Activated CD8-positive, alpha-beta T cell treated with anti-CD3 and anti-CD28 coated beads, Interleukin-2, amount 10 ng/mL, durations not matched to agents 7 days and 5 days (primary cell): ENCODE measurements at places on chromosomes 4 and X.

- DNase-seq, result no peak
Observed at GRCh38 chr4:113684534-113685091, 76.9 kb downstream of the CAMK2D start.

- DNase-seq, result no peak
Observed at GRCh38 chr4:62881210-62881609, 1528.0 kb downstream of the TECRL start.

DNA sequence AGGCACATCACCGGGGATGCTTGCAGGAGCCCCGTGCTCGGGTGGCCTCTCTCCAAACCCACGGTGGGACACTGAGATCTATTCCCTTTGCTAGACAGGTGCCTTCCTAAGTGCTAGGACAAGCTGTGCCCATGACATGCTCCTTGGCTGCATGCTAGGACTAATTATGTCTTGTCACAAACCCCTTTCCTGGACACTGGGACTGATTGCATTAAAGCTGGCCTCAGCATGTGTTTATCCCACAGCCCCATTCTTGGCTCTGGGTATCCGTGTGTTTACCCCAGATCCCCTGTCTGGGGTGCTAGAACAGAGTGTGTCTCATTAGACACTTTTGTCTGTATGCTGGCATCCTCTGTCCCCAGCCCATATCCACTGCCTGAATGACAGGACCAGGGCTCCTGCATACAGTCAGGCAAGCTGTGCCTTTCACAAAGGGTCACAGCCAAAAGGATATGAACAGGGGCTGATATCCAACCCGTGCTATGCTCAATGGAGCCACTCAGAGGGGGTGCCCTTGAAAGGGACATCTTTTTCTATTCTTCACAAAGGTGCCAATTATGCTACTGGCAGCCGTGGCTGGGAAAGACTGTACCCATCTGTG lies 9.2 kb upstream of the IQSEC2 start:
- no peak for DNase-seq

DNA sequence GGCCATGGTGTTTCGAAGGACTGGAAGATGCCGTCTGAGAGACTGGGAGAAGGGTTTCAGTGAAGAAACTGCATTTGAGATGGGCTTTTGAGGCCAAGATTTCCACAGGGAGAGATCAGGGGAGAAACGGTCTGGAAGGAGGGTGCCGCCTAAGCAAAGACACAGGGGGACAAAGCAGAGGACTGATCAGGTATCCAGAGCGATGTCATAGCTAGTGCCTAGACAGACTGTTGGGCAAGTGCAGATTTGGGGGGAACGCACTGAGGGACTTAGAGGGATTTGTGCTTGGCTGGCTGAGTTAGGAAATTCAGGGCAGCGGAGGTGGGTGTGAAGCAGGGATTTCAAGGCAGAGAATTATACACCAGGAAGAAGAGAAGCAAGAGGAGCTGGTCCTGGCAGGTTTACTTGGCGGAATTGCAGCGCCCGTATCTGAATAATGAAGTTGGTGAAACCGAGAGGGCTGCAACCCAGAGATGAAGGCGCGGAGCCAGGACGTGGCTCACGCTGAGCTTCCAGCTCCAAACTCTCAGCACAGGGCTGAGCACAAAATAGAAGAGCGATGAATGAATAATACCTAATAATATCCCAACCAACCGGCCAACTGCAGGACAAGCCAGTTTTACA lies 106.9 kb downstream of the MAML3 start:
- DNase-seq, result no peak

- DNase-seq, result no peak
Observed at GRCh38 chr4:67436742-67437141, 108.6 kb downstream of the CENPC start.

GRCh38 chr4:27474691-27475090 lies 614.0 kb downstream of the STIM2 start:
- no peak for DNase-seq

- DNase-seq, result no peak
Observed at GRCh38 chr4:101367201-101367600, 19.9 kb upstream of the PPP3CA start.

DNA sequence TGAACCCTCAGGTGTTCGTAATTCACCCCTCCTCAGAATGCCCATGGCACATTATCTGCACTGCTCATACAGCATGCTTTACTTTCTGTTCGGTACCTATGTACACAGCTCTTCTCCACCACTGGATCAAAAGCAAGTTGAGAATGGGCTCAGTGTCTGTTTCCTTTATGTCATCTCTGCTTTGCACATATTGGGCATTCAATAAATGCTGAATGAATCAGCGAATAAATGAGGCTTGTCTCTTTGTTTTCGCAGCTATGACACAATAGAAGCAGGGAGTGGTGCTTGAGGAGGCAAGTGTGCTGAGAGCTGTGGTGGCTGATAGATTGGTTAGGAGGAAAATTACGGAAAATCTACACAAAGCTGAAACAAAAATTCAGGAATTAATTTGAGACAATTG lies 109.1 kb upstream of the VMA21 start:
- no peak for DNase-seq

GRCh38 chr4:67928546-67928945 lies 34.7 kb downstream of the TMPRSS11A start:
- no peak for DNase-seq

GRCh38 chr4:164765833-164766232 lies 11.9 kb downstream of the SMIM31 start:
- no peak for DNase-seq

DNA sequence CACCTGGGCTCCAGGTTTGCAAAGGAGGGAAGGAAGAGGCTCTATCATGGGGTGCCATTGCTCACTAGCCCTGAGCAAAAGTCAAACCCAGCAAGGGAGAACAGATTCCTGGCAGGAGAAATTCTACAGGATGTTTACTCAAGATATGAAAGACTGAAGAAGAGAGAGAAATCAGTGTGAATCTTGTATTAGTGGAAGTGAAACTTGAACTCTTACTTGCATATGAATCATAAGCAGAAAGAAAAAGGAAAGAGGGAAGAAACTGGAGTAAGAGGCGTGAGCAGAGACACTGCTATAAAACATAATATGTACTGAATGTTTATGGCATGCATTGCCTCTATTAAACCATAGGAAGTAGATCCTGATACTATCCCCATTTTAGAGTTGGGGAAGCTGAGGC lies 60.9 kb downstream of the C4orf46 start:
- DNase-seq, result no peak

- no peak for DNase-seq
Observed at GRCh38 chrX:123121241-123121640, 62.8 kb upstream of the GRIA3 start.

DNA sequence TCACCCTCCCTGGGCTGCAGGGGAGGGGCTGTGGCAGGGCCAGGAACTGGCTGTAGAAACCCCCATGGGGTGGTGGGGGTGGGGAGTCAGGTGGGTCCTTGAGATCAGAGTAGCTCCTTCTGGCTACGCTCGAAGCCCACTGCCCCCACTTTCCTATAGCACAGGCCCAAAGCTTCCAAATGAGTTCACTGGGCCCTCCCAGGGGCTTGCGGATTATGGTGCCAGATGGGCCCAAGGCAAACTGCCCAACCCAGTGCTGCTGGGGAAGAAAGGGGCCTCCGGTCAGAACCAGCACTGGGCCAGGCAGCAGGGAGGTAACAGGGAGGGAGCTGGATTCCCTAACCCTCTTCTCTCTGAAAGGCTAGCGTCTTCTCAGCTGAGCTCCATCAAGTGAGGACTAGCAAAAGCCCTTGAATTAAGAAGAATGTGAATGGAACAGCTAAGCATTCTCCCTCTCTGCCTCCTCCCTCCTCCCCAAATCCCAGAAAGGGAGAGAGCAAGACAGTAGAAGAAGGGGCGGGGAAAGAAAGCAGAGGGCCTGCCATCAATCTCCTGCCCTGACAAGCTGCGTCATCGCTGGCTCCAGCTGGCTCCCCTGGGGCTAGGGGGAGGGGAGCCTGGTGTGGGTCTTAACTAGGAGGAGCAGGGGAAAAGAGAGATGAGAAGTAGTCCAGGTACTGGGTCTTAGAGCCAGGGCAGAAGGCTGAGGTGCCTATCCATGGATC lies 34.7 kb downstream of the FRMPD3 start:
- no peak for DNase-seq

- DNase-seq, result no peak
Observed at GRCh38 chr4:154566639-154567204, 3.9 kb downstream of the FGB start.

GRCh38 chr4:184680698-184681097 lies 31.2 kb downstream of the PRIMPOL start:
- no peak for DNase-seq

GRCh38 chr4:139208404-139208945 lies 31.5 kb upstream of the ELF2 start:
- DNase-seq, result no peak

GRCh38 chr4:181138116-181138515 lies 1105.1 kb upstream of the TENM3 start:
- DNase-seq, result no peak

DNA sequence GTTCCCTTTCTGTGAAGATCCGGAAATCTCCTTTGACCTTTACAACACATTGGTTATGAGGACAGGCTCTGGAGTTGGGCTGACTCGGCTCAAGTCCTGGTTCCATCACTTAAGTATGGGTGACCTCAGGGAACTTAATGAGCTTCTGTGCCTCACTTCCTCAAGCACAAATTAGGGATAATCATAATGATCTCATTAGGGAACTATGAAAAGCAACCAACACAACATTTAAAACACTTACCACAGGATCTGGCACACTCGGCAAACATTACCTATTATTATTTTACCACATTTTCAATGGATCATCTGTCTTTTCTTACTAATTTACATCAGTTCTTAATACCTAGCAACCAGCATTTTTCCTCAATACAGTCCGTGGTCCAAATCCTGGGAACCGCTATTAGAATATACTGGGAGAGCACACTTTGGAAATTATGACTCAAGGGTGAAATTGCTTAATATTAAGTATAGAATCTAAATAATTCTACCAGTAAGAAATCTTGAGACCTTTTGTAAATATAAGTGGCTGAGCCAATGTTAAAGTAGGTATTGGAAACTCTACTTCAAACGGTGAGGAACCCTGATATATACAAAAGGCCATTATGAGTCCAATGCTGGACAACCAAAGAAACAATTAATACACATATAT lies 19.6 kb downstream of the ADGRA3 start:
- no peak for DNase-seq
